ENCODE measurements at places on chromosomes 11 and 22.

GRCh38 chr22:44409211-44409973, 88.6 kb downstream of the RTL6 start:
- DNase-seq = no peak

- DNase-seq = no peak
Measured at GRCh38 chr22:45640291-45640940, 31.2 kb upstream of the ATXN10 start.

DNA sequence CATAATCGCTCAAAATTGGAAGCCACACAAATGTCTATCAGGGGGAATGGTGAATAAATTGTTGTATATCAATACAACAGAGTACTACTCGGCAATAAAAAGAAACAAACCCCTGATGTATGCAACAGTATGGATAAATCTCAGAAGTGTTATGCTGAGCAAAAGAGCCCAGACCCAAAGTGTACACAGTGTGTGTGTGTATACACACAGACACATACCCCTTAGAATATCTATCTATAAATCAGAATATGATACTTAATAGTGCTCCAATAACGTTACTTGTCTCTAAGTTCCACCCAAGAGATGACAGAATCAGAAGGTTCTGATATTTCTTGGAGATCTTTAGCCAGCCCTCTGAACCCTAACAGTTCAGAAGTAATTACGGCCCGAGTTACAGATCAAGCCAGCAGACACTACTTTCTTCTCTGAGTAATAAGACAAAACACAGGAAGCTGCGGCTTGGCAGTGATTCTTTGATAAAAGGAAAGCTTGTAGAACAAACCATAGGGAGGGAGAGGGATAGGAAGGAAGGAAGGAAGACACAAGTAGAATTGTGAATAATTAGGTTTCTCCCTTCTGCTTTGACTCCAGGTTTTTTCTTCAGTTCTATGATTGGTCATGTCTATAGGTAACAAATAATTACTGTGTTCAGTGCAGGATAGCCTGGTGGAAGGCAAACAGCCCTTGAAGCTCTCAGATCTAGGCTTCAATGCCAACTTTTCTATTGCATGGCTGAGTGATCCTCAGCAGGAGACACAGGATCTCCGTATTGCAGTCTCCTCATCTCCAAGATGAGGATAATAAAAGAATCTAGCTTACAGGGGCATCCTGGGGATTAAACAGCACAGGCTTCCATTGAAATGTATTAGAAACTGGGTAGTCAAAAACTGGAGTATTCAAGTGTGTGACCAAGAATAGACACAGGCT, 75.6 kb upstream of the TEAD1 start:
- no peak for DNase-seq

DNA sequence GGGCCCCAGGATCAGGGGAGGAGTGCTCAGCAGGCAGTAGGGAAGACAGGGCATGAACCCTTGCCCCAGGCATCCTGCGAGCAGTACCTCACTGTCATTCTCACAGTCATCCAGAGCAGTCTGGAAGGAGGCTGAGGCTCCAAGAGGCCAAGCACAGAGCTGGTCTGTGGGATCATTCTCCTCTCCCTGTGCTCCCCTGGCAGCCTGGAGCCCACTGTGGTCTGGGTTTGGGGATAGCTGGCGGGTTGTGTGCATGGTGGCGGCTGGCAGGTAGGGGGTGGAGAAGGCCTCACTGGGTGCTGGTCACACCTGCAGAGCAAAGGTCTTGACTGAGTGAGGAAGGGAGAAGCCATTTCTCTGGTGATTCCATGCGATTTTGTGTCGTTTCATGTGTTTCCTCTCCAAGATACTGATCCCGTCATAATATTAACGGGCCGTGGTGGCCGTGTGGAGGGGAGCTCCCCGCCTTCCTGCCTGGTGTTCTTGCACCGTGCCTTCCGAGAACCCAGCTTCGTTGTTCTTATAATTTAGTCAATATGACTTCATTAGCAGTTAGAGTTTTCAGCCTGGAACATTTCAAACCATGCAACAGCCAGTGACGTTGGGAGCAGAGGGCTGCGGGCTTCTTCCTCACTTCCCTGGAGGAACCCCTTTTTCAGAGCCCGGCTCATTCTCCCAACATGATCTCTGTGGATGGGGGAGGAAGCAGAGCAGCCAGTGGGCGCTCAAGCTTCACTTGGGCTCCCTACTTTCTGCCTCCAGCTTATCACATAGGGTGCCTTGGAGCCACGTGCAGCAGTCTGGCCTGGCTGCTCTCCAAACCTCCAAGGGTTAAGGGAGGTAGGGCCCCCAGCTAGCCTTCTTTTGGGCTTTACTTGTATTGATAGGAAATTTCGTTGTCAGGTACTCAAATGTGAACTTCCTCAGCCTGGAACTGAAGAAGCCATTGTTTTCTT, 20.8 kb upstream of the ADORA2A start:
- no peak for DNase-seq

GRCh38 chr11:95994329-95994728, 70.4 kb upstream of the MTMR2 start:
- DNase-seq = no peak

GRCh38 chr11:100757646-100758045, 70.6 kb downstream of the ARHGAP42 start:
- no peak for DNase-seq

GRCh38 chr11:65915101-65915820, 3.6 kb downstream of the C11orf68 start:
- no peak for DNase-seq

DNA sequence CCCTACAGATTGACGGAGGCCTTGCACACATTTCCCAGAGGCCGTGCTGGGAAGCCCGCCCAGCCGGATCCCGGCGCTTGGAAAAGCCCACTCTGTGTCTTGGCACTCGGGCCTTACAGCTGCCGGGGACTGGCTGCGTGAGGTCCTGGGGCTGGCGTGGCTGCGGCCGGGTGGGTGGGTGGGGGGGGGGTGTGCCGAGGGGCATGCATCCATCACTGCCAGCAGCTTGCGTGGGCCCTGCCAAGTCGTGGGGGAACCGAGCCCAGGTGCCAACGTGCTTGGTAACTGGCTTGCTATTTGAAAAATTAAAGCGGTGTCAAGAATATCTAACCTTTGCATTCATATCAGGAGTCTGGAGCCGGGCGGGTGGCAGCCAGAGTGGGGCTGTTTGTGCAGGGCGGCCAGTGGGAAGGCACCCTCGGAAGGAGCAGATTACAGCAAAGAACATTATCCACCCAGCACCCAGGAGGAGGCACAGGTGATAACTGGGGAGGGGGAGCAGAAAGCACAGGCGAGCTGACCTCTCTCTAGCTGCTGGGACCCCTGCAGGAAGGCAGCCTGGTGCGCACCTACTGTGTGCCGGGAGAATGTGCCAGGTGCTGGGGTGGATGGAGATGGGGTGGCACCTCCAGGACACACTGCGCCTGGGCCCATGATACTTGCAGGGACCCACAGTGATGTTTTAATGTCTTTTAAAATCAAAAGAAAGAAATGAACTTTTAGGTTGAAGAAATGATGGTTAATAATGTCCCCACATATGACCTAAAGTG, 28.5 kb upstream of the SMIM38 start:
- DNase-seq = no peak

- DNase-seq = no peak
Measured at GRCh38 chr11:31558001-31558400, 48.4 kb downstream of the ELP4 start.

DNA sequence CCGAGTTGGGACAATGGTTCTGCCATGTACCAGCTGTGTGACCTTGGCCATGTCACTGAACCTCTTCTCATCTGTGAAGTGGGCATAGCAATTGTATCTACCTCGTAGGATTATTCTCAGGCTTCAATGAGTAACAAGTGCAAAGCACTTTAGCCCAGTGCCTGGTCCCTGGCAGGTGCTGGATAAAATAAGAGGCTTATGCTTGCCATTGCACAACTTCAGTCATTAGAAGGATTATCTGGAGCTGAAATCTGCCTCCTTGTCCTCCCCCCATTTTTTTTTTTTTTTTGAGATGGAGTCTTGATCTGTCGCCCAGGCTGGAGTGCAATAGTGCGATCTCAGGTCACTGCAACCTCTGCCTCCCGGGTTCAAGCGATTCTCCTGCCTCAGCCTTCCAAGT, 7.2 kb downstream of the SMTNL1 start:
- no peak for DNase-seq

DNA sequence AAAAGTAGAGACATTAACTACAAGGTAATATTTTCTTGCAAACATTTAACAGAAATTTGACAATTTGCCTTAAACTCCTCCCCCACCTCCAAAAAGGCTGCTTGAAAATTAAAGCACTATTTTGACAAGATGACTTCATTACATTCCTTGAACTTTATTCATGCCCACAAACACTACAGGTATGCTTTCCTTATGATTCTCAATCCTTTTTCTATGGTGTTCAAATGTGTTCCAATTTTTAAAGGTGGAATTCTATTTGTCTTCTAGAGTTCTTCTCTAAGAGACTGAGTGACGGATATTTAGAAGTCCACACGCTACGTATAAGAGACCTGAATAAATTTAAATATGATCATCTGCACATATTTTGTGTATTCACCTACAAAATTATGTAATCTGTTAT, 69.4 kb downstream of the MRTFA start:
- no peak for DNase-seq

DNA sequence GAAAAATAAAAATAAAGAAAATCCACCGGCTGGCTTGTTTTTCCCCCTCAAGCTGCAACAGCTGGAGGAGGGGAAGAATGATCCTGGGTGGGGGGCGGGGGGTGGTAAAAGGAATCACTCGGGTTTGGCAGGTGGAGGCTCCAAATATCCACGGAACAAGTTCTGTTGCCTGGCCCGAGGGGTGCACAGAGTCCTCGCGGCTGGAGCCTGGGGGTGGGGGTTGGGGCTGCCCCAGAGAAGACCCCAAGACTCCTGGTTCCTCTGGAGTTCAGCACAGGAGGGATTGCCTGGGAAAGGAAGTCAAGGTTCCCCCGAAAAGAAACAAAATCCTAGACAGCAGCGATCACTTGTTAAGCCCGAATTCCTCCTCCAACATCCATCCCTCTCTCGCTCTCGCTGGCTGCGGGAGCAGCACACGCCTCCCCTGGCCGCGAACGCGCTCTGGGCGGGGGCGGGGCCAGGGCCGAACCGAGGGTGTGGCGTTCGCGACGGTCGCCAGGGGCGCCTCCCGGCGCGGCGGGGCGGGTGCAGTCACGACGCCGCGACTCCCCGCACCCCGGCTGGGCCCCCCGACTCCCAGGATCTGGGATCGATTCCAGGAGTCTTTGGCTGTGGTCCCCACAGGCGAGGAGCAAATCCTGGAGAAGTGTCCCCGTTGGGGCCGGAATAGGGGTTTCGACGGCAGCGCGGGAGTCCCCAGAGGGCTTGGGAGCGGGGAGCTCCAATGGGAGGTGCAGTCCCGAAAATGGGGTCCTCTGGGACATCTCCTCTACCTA, at the start of gene KCNA4:
Gene KCNA4, minus strand, starts transcription at position 443 of the 776 bp plus-strand sequence. CDS start 4,352 bp downstream, outside the sequence.
- peak; percentile 28 for DNase-seq

- no peak for DNase-seq
Measured at GRCh38 chr22:47598864-47599263, 836.4 kb downstream of the TBC1D22A start.

DNA sequence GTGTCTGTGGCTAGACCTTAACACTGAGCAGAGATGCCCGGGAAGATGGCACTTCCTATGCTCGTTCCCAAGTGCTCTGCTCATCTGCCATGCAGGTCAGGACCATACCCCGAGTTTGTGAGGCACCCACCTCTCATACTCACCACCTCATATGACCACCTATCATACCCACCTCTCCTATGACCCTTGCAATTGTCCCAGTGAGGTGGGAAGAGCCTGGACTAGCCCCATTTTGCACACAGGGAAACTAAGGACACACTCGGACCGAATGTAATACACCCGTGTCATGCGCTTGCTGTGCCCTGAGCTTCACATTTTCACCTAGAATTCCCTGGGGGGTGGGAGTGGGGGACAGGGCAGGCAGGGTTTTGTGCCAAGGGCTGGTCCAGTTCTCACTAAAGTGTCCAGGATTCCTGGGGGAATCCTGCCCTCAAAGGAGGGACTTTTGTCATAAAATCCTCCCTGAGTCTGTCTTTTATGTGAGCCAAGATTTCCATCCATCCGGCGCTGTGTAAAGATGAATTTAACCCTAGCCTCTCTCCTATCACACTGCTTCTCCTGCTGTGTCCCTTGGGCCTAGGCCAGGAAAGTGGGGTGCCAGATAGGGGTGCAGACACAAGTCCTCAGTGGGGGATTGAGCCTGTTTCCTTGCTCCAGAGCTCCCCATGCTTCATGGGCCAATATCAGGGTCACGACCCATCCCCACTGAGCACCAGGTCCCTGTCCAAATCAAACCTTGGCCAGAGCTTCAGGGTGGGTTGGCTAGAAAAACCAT, 20.0 kb downstream of the TPBGL start:
- DNase-seq = no peak

All from NCI-H1048 (cell line).